ENCODE measurements at places on chromosomes 6 and 20.
A peak's percentile ranks its signal among the peaks of the same experiment; 100 is the strongest.

GRCh38 chr6:18561037-18561750 is 174.0 kb downstream of the RNF144B start:
- no peak for DNase-seq

- DNase-seq, result no peak
These were observed 23.0 kb downstream of the KCNK5 start for GRCh38 chr6:39206250-39206721.

DNA sequence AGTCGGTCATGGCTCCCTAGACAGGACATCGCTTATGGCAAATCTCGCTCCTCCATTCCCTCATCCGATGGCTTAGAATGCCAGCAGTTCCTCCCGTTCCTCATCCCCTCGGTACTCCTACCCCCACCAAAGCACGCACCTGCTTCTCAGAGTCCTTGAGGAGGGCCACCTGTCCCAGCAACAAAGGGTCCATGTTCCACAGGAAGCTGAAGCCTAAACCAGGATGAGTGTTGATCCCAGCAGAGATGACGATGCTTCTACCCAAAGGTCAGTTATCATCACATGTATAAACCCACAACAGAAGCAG is 111.2 kb downstream of the THBS2 start:
- DNase-seq, result no peak

DNA sequence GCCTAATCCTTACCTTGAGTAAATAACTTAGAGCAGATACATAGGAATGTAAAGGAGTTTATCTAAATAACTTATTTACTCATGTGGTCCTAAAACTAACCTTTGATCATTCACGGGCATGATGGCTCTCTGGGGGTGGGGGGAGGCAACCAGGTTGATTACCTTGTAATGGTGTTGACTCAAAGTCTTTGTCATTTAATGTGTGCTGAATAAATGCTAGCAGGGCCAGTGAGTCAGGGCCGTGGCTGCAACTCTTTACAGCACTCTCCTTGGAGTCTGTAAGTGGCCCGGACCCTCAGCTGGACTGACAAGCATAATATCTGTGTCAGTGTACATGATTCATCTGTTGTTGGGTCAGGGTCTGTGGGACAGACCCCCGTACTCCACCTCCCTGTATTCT is 203.0 kb downstream of the EPM2A start:
- no peak for DNase-seq

GRCh38 chr20:41769592-41770018 is 151.4 kb upstream of the CHD6 start:
- no peak for DNase-seq

DNA sequence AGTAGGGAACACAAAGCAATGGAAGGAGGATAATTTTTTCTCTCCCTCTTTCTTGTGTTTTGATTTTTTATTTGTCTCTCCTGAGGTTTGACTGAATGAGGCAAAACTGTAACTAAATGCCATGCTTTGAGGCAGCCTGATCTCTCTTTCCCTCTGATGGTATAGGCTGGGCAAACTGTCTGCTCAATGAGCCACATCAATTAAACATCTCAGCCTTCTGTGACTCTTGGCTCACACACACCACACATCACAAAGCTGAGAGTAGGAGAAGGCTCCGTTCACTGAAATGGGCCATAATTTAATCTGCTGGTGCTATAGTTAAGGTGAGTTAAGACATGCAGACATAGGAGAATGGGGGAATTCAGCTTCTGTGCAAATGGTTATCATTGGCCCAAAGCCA is 28.1 kb upstream of the SCGN start:
- no peak for DNase-seq

- DNase-seq, result no peak
These were observed 12.8 kb upstream of the SERPINB1 start for GRCh38 chr6:2854396-2854982.

- DNase-seq, result no peak
These were observed 12.3 kb downstream of the BTBD3 start for GRCh38 chr20:11929947-11930346.

- DNase-seq, result no peak
These were observed 107.5 kb downstream of the TMEM170B start for GRCh38 chr6:11645016-11645415.

DNA sequence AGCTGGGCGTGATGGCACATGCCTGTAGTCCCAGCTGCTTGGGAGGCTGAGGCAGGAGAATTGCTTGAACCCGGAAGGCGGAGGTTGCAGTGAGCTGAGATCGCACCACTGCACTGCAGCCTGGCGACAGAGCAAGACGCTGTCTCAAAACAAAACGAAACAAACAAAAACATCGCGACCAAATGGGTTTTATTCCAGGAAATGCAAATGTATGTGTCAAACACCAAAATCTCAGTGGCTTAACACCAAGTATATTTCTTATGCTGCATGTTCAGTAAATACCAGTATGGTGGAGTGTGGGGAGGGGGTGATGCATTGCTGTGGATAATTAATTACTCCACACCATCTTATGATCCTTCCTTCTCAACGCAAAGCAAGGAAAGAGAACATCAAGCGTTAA is 28.1 kb downstream of the ACTR5 start:
- DNase-seq, result no peak

DNA sequence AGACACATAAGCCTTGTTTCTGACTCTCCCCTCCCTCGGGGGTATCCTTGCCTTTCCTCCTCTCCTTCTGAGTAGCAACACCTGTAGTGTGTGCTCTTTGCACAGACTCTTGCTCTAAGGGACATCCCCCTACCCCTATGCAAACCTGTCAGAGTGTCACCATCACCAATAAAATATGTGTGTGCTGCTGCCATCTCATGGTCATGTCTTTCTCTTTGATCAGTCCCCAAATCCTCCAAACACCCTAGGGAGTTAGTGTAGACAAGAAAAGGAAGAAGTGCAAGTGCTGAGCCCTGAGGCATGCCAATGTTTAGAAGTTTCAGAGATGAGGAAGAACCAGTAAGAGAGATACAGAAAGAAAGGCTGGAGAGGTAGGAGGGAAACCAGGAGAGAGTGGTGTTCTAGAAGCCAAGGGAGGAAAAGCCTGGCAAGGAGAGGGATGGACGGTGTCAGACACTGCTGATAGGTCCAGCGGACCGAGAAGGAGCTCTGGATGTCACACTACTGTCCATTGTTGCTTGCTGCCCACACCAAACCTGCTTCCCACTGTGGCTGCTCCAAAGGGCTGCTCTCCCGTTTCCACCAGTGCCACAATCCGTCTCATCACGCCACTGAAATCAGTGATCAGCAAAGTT is 16.4 kb downstream of the TRMT6 start:
- no peak for DNase-seq

DNA sequence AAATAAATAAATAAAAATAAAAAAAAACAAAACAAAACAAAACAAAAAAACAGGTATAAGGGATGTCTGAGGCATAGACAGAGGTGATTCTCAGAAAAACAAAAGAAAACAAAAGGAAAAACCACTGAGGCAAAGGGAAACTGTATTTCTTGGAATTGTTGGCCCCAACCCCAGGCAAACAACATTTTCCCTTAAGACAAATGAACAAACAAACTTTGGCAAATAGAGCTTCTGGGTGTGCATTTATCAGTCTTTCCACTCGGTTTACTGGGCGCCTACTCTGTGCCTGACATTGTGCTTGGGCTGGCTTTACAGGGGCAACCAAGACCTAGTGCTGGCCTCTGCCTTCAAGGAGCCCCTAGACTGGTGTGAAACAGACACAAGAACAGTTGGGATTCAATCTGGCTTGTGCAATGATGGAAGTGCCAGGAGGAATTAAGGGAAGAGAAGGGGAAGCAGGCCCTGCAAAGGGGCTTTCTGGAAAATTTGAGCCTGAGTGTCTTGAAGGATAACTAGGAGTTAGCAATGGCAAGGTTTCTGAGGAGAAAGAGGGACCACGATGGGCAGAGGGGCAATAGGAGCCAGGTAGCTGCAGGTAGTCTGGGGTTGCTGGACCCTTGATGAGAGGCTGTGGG is 33.8 kb upstream of the IER3 start:
- DNase-seq, result no peak

DNA sequence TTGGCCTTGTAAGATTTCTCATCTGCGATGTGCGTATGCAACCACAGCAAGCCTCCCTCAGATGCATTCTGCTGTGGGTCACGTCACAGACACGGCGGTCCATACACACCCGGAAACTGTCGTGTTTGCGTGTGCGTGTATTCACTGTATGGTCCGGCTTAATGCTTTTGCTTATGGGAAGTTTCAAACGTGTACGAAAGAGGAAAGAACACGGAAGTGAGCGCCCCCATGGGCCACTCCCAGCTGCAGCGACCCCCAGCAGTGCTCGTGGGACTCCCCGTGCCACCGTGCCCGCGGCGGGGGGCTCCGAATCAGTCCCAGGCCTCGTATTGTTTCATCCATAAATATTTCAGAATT is 10.2 kb downstream of the DLL1 start:
- no peak for DNase-seq

DNA sequence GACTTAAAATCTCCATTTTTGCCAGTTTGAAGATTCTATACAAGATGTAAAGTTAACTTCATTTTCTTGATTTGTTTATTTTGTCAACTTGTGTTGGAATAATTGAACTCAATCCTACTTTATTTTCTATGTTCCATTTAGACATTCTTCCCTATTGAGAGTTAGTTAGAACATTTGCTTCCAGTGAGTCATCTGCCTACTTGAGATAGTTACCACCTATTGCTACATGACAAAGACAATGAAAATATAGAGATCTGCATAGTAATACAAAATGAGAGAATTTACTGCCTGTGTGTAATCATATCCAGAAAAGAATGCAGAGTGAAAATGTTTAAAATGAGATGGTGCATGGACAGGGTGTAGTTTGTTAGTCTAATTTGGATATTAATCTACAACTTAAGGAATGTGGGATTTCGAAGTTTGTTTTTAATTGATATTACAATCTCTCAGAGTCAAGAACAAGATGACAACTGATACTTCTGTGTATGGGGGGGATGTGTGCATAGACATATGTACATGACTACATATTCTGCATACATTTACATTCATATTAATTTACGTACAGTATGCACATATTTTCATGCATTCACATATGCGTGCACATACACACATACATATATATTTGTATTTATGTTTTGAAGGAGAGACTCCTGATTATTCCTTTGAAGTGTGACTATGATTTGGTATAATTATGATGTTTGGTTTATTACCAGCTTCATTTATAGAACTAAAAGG is 420.1 kb downstream of the NKAIN2 start:
- DNase-seq, result no peak

DNA sequence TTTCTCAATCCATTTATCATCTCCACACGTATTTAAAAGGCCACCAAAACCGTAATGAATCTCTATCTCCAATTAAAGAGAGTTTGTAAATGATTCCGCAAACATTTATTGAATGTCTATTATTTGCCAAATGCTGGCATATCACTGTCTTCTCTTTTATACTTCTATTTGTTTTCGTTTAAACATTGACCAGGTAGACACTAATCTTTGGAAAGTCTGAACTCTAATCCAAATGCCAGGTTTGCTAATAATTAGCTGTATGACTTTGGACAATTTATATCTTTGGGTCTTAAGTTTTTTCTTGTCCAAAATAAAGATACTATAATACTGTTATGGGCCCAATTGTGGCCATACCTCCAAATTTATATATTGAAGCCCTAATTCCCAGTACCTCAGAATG is 299.2 kb upstream of the TBX18 start:
- DNase-seq, result no peak

- DNase-seq, result no peak
These were observed 32.9 kb upstream of the PDE10A start for GRCh38 chr6:165695722-165696515.

DNA sequence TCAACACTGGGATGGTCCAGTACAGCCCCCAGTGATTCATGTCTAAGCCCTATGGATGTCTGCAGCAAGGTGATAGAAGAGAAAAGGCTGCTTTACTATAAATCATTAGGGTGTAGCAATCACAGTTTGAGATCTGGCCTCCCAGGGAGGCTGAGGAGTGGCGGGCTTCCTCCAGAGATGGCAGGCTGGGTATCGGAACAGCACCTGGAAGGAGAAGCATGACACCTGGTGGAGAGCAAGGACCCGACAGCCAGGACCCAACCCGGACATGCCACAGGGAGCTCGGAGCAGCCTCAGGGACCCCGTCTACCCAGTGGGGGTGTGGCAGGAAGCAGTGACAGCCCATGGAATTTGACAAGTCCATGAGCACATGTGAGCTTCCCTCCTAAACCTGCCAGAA is 114.8 kb upstream of the CD93 start:
- DNase-seq, result peak; percentile 39

DNA sequence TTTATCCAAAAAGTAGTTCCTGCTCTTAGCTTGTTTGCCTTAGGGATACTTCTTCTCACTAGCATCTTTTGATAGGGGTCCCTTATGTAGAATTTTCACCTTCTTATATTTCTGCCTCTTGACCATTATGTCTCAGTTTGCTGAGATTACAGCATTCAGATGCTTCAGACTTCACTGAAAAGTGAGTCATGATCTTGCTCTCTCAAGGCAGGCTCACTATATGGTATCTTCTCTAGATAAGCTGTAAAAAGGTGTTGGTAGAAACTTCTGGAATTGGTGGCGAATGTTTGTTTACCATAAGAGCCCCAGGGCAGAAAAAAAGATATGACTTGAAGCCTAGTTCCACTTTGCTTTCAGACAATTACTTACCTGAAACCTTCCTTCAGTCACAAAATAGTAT is 19.7 kb downstream of the GTPBP2 start:
- no peak for DNase-seq

GRCh38 chr6:149580880-149581279 is 14.7 kb downstream of the GINM1 start:
- no peak for DNase-seq

GRCh38 chr6:88708197-88708744 is 255.1 kb downstream of the RNGTT start:
- no peak for DNase-seq

DNA sequence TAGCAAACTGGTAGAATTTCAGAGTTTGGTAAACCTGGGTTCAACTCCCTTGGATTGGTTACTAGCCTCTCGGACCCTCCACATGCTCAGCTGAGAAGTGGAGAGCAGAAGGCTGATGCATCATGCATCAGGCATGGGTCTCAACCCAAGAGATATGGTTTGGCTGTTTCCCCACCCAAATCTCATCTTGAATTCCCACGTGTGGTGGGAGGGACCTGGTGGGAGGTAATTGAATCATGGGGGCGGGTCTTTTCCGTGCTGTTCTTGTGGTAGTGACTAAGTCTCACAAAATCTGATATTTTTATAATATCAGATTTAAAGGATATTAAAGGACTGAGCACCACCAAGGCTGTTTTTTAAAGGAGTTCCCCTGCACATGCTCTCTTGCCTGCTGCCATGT is 75.1 kb downstream of the PPP1R3G start:
- no peak for DNase-seq

DNA sequence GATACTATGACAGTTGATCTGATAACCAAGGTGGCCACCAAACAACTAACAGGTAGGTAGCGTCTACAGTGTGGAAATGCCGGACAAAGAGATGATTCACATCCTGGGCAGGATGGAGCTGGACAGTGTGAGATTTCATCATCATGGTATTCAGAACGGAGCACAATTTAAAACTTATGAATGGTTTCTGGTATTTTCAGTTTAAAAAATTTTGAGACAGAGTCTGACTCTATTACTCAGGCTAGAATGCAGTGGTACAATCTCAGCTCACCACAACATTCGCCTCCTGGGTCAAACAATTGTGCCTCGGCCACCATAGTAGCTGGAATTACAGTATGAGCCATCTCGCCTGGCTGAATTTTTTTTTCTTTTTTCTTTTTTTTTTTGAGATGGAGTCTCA is 43.8 kb downstream of the CEP57L1 start:
- DNase-seq, result no peak
